ENCODE measurements at places on chromosomes 6 and 20. TPM values are rescaled to one million over a fixed set of nuclear protein-coding genes. Genes with fewer than 3 reads are reported as not detected.

The DLK2 gene
- total RNA-seq: 2.4 TPM

The TP53TG5 gene
- not detected for total RNA-seq

The SMIM13 gene
- total RNA-seq: 13.2 TPM

The SLC22A7 gene
- total RNA-seq: not detected

The SLC22A2 gene
- not detected for total RNA-seq

The TOX2 gene
- total RNA-seq: 59.4 TPM

The RIPOR3 gene
- 0.13 TPM for total RNA-seq

The TTK gene
- total RNA-seq: 21.9 TPM

DNA sequence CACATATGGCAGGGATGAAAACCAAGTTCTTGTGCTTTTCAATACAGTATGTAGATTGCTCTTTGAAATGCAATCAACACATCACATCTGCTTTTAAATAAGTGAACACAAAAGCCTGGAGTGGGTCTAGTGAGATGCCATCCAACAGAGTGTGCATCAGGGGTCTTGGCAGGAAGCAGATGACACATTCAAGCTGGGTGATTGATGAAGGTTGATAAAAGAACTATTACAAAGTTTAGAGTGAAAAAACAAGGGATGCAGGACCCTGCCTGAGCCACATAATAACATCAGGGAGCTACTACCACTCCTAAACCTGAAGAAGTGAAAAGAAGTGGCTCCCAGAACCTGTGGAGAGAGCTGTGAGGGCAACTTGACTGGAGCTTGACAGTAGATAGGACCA is 16.6 kb upstream of the PLCB1 start:
- H3K4me1 ChIP-seq: peaks cover 41% of the 10 kb centered on the region
- no peak for DNase-seq
- no peak overlapping the region for H3K27ac ChIP-seq
- H3K36me3 ChIP-seq: peaks cover 5% of the 10 kb centered on the region
- H3K4me3 ChIP-seq: no peak overlapping the region

DNA sequence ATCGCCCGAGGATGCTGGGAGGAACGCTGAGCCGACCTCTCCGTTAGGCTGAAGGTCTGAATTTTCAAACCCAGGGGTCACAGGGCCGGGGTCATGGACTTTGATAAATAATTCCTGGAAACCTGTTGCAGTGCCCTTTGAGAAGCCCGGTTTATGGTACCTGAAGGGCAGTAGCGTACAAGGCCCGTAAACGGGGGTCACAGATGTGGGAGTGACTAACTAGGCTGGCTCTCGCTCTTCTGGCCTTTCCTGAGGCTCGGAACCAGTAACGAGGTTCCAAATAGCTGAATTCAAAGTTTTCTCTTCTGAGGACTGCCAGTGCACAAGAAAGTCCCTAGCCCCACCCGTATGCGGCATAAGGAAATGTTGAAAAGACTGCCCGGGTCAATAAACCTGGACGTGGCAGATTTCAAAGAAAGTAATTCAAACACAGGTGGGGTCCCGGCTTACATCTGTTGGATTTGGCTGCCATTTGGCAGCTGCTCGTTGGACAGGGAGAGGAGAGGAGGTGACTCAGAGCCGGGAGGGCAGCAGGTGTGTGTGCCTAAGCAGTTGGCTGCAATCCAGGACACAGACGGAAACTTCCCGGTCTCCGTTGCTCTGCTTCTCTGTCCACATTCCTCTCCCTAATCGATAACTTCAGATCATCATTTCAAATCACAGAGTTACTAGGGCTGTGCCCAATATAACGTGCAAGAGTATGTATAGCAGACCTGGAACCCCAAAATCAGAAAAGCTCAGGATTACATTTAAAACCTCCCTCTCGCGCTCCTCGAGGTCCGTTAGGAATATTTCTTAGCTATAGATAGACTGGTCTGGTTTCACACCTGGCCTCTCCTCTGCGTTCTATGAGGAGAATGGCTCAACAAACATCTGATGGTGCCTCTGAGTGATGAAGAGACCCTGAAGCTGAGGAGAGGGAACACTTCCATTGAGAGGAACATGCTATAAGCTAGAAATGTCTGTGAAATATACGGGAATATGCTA is 765 bp upstream of the GMDS start:
- H3K27ac ChIP-seq: peak overlapping the region; percentile 94
- DNase-seq: peak; percentile 10
- peak overlapping the region; percentile 92 for H3K4me3 ChIP-seq
- H3K4me1 ChIP-seq: peaks cover 17% of the 10 kb centered on the region

DNA sequence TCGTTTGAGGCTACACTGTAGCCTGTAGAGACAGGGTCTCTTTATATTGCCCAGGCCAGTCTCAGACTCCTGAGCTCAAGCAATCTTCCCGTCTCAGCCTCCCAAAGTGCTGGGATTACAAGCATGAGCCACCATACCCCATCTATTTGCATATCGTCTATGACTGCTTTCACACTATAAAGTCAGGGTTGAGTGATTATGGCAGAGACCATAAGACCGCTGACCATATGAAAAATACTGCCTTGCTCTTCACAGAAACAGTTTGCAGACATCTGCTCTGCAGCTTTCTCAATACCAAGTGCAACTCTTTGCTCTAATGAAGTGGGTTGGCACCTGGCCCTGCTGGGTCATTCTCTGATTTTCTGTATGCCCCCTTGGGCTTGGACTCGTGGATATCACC is 79.5 kb upstream of the PAK5 start:
- no peaks in the 10 kb centered on the region for H3K36me3 ChIP-seq
- no peak for DNase-seq
- H3K4me1 ChIP-seq: no peaks in the 10 kb centered on the region
- no peak overlapping the region for H3K27ac ChIP-seq
- H3K27me3 ChIP-seq: no peaks in the 10 kb centered on the region

GRCh38 chr20:37567671-37568588 is 40.3 kb upstream of the BLCAP start:
- no peak overlapping the region for H3K27ac ChIP-seq
- no peaks in the 10 kb centered on the region for H3K36me3 ChIP-seq
- peaks cover 40% of the 10 kb centered on the region for H3K27me3 ChIP-seq
- peaks cover 13% of the 10 kb centered on the region for H3K4me1 ChIP-seq

GRCh38 chr6:7173843-7174503 is 66.2 kb downstream of the RREB1 start:
- H3K4me3 ChIP-seq: no peak overlapping the region
- peak overlapping the region; percentile 5 for H3K27ac ChIP-seq
- peaks cover 52% of the 10 kb centered on the region for H3K4me1 ChIP-seq
- peaks cover 13% of the 10 kb centered on the region for H3K36me3 ChIP-seq

GRCh38 chr6:13157293-13157692 is 171.0 kb downstream of the TBC1D7 start:
- no peaks in the 10 kb centered on the region for H3K36me3 ChIP-seq
- no peak overlapping the region for H3K4me3 ChIP-seq
- no peak overlapping the region for H3K27ac ChIP-seq
- H3K27me3 ChIP-seq: peaks cover 3% of the 10 kb centered on the region
- DNase-seq: no peak

DNA sequence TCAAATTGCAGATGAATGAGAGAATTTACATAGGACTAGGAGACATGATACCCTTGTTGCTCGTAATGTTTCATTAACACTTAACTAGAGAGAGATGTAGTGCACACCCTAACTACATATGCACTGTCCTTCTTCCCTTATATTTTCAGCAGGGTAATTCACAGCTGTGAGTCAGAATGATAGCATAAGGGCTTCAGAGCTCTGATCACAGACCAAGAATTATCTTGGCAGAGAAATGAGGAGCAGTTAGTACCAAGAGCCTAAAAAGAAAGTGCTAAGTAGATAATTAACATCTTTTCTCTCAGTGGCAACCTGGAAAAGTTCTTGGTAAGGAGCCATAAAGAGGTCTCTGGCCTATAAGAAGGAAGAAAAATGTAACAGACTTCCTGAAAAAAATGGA is 35.8 kb downstream of the GRIK2 start:
- peak overlapping the region; percentile 68 for H3K27ac ChIP-seq
- peaks cover 23% of the 10 kb centered on the region for H3K4me1 ChIP-seq
- no peaks in the 10 kb centered on the region for H3K27me3 ChIP-seq

GRCh38 chr6:121436960-121437850 is 1.8 kb downstream of the GJA1 start:
- H3K27ac ChIP-seq: peak overlapping the region; percentile 96
- H3K4me1 ChIP-seq: peaks cover 62% of the 10 kb centered on the region
- DNase-seq: peak; percentile 21
- H3K27me3 ChIP-seq: peaks cover 2% of the 10 kb centered on the region
- H3K36me3 ChIP-seq: peaks cover 10% of the 10 kb centered on the region
- H3K4me3 ChIP-seq: peak overlapping the region; percentile 96

- DNase-seq: no peak
- H3K4me1 ChIP-seq: peaks cover 6% of the 10 kb centered on the region
- H3K4me3 ChIP-seq: no peak overlapping the region
- H3K27me3 ChIP-seq: peaks cover 12% of the 10 kb centered on the region
- H3K36me3 ChIP-seq: no peaks in the 10 kb centered on the region
Observed at GRCh38 chr6:159469443-159469842, 223.6 kb downstream of the SOD2 start.

- H3K36me3 ChIP-seq: no peaks in the 10 kb centered on the region
- no peak overlapping the region for H3K4me3 ChIP-seq
- H3K27me3 ChIP-seq: peaks cover 16% of the 10 kb centered on the region
- DNase-seq: no peak
Observed at GRCh38 chr20:5492937-5493336, 176.2 kb upstream of the PROKR2 start.

DNA sequence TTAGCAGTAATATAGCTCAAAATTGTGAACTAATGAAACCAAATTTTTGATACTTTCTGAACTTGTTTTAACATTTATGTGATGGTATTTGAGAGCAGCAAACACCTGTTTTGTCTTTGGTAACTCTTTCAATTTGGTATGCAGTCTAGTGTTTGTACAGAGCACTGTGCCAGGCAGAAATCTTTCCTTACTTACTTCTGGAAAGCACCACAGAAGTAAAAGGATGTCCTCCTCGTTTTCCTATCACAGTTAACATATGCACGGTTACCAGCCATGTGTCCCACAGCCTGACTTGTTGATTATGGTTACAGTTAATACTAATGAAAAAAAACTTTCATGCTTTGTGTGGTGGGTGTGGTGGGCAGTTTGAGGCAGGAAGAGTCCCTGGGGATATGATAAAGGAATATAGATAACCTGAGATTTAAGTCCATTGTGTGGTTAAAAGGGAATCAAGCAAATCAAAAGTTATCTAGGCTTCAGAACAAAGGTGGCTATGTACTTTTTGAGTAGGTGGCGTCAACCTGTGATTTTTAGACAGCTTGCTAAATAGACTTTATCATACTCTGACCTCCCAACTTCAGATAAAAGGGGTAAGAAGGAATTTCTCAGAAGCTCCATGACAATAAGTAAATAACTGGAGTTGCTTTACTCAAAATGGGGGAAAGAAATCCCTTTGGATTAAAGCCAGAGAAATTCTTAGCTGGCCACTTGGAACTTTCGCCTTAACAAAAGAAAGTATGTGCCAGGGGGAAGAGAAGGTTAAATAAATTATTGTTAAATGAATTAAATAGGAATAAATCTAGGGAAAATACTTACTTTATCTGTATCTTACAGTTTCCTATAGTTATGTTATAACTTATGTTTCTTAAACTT is 20.1 kb upstream of the COL10A1 start:
- H3K27me3 ChIP-seq: no peaks in the 10 kb centered on the region
- H3K4me1 ChIP-seq: peaks cover 15% of the 10 kb centered on the region
- no peak overlapping the region for H3K4me3 ChIP-seq
- DNase-seq: no peak
- no peaks in the 10 kb centered on the region for H3K36me3 ChIP-seq

DNA sequence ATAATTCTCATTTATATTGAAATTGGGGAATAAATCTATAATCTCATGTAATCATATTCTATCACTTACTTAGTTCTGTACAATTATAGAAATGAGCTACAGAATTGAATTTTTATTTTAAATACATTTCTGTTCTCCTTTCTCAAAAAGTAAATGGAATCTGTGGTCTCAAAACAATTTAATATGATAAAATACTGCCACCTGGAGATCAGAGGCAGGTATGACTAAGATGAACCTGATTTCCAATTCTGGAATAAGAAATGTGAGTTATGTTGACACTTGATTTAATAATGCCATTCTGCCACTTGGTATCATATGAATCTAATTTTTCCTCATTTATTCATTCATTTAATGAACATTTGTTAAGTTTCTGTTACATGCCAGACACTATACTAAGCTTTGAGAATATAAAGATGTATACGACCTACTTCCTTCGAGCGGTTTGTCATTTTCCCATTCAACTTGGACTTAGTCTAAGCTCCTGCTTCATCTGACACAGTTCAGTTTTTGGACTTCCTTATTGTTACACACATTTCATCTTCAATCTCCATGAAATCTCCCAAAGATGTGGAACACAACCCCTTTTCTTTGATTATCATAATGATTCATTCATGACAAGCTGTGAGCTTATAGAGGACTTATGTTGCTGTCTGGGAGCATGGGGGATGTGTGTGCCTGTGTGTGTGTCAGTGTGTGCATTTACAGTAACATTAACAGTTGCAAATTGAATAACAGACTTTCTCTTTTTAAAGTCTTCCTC is 7.5 kb upstream of the CCDC28A start:
- H3K4me3 ChIP-seq: no peak overlapping the region
- H3K36me3 ChIP-seq: no peaks in the 10 kb centered on the region
- no peaks in the 10 kb centered on the region for H3K27me3 ChIP-seq
- DNase-seq: peak; percentile 46
- H3K4me1 ChIP-seq: peaks cover 35% of the 10 kb centered on the region

Measured in HFFc6 (cell line).